ENCODE measurements at places on chromosomes 12 and 14.

DNA sequence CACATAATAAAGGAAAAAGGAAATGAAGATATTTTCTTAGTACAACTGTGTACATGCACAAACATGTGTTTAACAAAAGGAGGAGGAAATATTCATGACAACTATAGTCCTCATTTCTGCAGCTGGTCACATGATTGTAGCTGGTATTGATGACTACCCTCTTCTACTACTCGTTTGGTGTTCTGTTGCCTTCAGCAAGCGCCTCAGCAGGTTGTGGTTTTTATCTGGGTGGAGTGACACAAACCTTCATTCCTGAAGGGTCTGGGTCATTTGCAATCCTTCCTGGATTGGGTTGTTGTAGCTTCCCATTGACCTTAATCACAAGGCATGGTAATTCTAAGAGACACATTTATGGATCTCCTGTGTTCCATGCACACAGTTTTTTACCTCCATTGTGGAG lies 1009.9 kb upstream of the USP15 start:
- no peak for DNase-seq

- DNase-seq: no peak
Observed at GRCh38 chr12:96091833-96092232, 56.4 kb upstream of the LTA4H start.

GRCh38 chr12:77786675-77787074 lies 44.0 kb upstream of the NAV3 start:
- no peak for DNase-seq

DNA sequence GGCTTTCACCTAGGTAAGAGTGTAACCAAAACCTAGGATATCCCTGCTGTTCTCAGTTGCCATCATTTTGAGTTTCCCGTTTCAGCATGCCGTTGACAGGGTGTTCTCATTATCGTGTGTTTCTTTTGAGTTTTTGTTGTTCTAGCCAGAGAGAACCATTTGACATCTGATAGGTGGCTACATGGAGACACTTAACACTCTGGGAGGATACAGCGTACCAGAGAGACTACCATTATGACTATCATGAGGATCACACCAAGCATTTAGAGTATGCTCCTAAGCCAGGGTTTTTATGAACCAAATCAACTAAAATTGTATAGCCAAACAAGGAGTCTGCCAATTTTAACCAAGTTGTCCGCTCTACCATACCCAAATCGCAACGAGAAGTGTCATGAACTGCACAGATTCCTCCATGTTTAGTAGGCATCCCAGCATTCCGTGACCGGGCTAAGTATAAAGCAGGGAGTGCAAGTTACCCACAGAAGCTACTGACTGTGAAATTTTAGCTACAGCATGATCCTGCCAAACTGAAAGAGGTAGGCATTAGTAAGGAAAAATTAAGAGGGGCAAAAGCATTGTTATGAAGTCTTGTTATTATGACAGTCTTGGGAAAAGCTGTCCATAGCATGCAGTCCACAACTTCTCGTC lies 48.8 kb downstream of the MARK3 start:
- no peak for DNase-seq

DNA sequence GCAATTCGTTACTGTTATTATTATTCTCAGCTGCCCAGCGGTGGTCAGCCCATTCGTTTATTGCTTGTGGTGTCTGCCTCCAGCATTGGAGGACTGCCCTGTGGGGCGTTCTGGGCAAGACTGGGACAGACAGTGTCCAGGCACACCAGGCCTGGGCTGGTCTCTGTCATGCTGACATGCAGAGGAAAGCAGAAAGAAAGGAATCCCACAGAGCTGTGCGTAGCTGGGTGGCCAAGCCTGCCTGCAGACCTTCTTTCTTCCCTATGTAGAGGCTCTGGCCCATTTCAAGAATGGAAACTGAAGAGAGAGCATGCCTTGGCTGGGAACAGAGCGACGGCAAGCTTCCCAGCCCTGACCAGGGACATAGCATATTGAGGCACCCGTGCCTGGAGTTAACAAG lies 525.3 kb upstream of the TBX3 start:
- DNase-seq: no peak

- DNase-seq: no peak
Observed at GRCh38 chr12:12877153-12877768, 14.1 kb upstream of the GPRC5A start.

DNA sequence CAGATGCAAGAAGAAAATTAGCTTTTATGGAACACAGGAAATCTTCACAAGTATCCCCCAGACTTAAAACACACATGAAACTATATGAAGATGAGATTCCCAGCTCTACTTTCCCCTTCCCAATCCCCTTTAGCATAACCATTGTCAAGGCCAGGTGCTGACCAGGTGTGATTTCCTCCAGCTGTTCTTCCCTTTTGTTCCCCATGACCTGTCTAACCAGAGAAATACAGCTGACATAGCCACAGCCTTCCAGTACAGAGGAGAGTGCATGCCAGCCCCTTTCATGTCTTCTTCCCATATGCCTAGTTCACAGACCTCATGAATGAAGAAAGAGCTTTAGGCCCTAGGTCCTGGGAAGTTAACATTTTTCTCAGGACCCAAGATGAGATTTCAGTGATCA lies 43.5 kb upstream of the FKBP4 start:
- DNase-seq: no peak

GRCh38 chr12:121453629-121454028 lies 53.7 kb downstream of the RNF34 start:
- DNase-seq: no peak

DNA sequence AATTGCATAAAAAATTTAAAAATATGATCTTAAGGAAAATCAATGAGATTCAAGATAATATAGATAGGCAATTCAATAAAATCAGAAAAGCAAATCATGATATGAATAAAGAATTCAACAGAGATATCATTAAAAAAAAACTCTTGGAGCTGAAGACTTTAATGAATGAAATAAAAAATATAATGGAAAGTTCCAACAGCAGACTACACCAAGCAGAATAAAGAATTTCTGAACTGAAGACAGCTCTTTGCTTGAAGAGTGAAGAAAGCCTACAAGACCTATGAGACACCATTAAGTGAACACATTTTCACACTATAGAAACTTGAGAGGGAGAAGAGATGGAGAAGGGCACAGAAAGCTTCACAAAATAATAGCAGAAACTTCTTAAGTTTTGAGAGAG lies 45.9 kb downstream of the PLBD1 start:
- no peak for DNase-seq

DNA sequence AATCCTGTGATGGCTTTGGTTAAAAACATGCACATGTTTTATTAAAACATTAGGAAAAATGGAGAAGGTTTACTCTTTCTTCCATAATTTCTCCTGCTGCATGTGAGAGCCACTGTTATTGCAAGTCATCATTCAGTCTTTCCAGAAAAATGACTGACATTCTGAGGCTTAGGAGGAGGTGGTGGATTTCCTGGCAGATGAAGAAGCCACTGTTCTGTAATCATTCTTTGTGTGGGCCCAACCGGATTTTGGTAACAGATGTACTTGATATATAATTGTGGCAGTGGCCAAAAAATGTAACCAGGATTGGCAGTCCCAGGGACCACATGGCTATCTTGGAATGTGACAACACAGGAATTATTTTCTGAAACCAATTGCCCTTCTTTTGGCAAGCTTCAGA lies 120.2 kb downstream of the DAAM1 start:
- DNase-seq: no peak

- no peak for DNase-seq
Observed at GRCh38 chr14:94671870-94672444, 59.8 kb downstream of the SERPINA3 start.

DNA sequence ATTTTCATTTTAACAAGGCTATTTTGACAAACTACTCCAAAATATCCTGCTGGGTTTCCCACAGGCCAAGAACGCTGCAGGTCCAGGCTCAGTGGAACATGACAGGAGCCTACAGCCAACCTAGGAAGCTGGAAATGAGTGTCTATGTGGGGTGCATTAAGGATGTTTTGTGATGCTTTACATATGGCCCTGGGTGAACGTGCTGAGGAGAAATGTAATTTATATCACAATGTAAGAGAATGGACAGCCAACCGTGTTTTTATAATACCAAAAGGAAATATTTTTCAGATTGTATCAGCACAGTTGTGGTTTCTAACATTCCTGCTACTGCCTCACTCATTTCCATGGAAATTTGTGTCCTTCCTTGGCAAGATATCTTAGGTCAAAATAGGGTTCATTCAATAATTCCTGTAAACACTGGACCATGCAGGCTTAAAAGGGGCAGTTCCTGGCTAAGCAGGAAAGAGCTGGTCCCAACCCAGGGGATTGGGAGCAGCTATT lies 51.5 kb downstream of the ST8SIA1 start:
- DNase-seq: no peak

GRCh38 chr12:123634142-123634561 lies 523 bp downstream of the GTF2H3 start:
- no peak for DNase-seq

GRCh38 chr14:67269298-67270060 lies 28.2 kb downstream of the PALS1 start:
- DNase-seq: no peak

DNA sequence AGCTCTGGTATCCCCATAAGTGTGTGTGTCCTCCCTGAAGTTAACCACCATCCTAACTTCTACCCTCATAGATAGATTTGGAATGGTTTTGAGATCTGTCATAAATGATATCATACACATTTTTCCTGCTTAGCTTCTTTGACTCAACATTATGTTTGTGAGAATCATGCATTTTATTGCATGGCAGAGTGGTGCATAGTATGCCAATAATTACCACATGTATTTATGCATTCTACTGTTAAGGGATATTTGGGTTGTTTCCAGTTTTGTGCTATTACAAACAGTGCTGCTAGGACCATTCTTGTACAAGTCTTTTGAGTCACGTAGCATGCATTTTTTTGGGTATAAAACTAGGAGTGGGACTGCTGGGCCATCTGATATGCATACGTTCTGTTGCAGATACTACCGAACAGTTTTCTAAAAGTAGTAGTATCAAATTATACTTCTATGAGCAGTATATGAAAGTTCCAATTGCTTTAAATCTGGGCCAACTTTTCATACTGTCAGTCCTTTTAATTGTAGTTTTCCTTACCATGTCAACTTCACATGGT lies 13.4 kb downstream of the GRIP1 start:
- no peak for DNase-seq

GRCh38 chr14:104590240-104590965 lies 10.8 kb downstream of the C14orf180 start:
- no peak for DNase-seq

GRCh38 chr12:18158774-18159557 lies 69.0 kb upstream of the RERGL start:
- DNase-seq: peak; percentile 27

DNA sequence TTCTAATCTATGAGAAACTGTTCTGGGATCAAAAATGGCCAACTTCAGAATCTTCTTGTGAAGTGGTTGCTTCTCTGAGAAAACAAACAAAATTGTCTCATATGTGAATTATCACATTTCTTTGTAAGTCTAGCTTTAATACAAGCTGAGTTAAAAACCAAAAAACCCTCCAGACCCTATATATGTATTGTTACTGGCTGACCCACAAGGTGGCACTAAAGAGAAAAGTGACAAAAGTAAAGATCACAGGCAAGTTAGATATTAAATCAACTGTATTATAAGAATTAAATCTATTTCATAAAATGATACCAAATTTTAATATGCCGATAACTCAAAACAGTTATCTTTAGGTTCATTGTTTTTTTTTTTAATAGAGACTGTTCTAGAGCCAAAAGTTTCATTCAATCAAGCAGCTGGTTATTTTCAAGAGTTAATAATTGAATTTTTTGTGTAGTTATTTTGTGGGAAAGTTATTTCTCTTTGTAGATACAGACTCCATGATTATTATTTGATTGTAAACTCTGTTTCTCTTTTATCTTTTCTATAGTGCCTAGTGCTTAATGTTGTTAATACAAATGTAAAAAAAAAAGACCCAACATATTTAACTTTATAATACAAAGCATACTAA lies 7.5 kb upstream of the TRHDE start:
- no peak for DNase-seq

DNA sequence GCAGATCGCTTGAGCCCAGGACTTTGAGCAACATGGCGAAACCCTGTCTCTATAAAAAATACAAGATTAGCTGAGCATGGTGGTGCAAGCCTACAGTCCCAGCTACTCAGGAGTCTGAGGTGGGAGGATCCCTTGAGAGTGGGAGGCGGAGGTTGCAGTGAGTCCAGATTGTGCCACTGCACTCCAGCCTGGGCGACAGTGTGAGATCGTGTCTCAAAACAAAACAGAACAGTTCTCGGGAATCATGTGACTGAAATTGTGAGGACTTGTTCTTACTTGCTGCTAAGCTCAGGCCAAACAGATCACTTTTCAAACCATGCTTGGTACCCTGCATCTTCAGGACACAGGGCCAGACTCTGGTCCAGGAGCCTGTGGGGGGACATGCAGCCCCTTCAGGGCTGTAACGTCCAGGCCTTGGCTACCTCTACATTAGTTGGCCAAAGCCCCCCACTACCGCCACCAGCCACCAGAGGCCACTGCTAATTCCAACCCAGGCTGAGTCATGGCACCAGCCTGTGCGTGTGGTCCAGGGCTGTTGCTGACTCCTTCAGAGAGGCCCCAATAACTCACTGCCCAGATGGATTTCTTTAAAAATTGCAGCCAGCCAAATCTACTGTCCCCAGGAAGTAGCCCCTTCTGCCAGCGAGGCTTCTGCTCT lies 33.4 kb upstream of the SYNDIG1L start:
- DNase-seq: no peak

GRCh38 chr12:105206686-105207374 lies 29.1 kb downstream of the APPL2 start:
- DNase-seq: no peak

DNA sequence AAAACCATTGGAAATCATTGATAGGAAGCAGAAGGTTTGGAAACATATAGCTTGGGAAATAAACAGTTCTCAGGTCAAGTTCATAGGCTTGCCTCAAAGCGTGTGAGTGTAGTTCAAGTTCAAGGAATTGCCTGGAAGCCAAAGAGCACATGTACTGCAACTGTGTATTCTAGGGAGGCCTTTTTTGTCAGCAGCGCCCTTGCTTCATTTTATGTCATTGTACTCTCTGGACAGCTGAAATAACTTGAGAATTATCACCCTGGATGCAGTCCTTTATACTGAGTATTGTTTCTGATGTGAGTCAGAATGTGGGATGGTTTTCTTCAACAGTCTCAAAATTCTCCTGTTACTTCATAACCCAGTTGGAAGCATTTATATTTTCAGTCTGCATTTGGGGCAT lies 16.0 kb upstream of the EVL start:
- DNase-seq: no peak

DNA sequence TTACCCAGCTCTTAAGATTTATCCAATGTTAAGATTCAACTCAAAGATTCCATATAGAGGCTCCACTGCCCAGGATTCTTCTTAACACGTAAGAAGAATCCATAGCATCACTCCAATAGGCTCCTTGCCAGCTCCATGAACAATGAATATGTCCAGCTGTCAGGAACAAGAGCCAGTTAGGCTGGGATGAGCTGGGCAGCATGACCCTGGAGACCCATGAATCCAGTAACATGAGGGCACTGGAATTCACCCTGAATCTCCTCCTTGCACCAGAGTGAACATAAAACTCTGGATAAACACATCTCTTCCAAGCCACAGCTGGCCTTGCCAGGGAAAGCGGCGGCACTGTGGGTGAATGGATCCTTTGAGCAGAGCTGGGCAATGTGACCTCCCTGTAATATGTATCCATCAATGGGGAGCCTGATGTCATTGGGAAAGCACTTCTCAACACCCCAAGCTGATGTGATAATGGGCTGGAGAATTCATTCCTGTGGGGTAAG lies 24.4 kb upstream of the TC2N start:
- no peak for DNase-seq
